Foreskin keratinocyte (primary cell): ENCODE measurements at places on chromosomes 5 and 9.

GRCh38 chr5:112604732-112605630 is 132.7 kb upstream of the APC start:
- DNase-seq, result no peak

- DNase-seq, result peak; percentile 9
Observed at GRCh38 chr5:133050521-133050920, 1.3 kb upstream of the HSPA4 start.

DNA sequence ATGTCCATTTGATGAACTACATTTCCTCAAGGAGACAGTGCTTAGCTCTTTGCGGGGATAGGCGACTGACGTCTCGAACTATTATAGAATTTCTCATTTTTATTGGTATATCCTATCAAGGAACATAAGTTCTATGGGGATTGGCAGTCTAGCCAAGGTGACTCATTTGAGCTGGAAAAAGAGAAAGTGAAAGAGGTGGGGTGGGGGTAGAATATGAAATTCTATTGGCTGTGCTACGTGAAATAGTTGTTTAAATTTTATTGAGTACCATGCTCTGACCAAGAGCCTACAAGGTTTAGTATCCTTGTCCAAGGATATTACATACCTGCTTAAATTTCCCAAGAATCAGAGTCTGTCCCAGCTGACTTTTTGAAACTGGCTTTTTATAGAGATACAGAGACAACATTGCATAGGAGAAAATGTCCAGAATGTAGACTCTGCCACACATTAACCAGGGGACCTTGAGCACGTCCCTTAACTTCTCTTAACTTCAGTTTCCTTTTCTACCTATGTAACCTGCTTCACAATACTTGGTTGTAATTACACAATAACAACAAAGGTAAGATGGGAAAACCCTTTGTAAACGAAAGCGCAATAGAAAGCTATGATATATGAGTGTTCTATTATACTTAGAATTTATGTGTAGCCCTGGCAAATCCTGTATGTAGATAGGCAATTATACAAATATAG is 226.4 kb upstream of the WWC1 start:
- DNase-seq, result no peak

DNA sequence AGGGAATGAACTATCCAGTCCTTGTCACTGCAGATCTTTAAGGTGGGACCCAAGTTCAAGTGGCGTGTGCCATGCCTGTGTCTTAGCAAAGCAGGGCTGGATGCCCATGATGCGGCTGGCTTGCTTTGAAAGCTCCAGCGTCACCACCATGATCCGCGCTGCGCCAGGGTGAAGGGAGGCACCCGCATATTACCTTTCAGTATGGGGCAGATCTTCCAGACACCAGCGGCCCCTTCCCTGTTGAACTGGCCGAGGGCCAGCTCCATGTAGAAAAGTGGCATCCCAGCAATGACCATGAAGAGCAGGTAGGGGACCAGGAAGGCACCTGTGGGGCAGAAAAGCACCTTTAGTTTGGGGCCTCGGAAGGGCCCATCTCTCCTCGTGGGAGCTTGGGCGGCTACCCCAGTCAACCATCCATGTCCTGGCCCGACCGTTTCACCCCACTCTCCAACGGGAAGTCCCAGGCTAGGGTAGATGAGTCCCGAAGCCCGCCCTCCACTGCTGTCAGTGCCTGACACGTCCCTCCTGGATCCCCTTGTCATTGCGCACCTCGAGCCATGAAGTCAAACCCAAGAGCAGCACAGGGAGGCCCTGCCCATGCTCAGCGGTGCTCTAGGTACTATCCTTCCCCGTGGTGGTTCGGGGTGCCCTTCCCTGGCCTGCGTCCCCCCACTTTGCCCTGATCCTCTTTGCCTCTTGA is 3.9 kb downstream of the SLC6A3 start:
- DNase-seq, result no peak

DNA sequence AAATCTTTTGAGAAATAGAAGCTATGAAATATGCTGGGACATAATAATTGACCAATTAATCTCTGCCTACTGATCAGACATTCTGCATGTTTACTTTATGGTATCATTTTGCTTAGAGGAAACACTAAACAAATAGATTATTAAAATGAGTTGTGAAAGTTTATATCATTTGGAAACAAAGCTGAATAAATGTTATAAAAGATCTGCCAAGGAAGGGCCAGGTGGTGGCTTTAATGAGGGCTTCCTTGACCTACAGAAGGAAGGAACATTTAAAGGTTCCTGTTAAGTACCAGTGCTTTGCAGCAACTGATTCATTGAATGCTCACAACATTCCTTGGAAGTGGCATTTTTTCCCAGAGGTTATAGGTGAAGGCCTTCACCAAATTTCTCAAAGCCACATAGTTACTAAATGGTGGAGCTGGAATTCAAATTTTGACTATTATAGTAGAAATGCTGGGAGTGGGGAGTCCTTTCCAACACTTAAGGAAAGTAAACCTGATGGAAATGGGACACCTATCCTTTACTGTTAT is 250.7 kb downstream of the GABRB2 start:
- no peak for DNase-seq

DNA sequence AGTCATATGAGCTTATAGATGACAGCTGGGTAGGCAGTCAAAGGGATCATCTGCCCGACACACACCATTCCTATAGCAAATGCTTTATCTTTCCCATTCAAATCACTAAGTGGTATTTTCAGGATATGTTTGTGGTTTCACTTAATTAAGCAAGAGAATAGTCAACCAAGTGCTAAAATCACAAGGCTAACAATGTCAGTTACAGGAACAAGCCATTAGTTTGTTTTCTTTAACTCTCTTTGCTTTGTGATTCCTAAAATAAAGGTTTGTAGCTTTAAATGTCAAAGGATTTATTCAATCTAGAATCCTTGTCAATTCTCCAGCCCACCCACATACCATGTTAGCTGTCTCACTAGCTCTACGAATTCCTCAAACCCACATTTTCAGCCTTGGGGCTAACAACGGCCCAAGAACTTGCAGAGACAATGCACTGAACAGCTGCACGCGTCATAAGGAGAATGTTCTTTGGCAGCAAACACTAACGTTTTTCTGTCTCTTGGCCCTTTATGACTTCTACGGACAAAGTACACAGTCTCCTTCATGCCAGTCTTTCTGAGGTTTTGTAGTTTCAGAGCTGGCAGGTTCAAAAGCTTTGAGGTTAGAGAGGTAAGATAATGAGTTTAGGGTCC is 56.6 kb downstream of the ELAVL2 start:
- DNase-seq, result peak; percentile 99

GRCh38 chr5:82331557-82331956 is 53.4 kb upstream of the RPS23 start:
- DNase-seq, result no peak

- no peak for DNase-seq
Observed at GRCh38 chr5:14217587-14217986, 74.4 kb downstream of the TRIO start.

- peak; percentile 41 for DNase-seq
Observed at GRCh38 chr9:73719660-73720059, 568.0 kb downstream of the ANXA1 start.

DNA sequence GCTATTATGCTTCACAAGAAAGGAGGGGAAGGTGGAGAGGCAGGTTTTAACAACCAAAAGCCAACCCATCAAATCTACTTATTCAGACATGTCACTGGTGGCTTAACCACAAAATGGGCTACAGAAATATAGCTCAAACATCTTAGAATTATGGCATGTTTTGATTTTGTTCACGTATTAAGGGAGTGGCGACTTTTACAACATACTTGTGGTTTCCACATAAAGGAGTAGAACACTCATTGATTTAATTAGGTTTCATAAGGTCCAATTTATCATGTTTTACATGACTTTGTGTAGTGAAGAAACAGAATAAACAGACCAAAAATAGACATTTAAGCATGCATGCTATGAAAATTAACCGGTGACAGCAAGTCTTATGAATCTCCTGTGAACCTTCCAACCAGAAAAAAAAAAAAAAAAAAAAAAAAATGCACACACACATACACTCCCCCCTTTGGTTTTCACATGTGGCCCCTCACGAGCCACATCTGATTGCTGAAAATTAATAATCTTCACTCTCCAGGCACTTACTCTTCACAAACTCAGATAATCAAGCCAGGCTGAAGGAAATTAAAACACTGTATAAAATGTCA is 5.4 kb downstream of the ZNF608 start:
- DNase-seq, result peak; percentile 96

DNA sequence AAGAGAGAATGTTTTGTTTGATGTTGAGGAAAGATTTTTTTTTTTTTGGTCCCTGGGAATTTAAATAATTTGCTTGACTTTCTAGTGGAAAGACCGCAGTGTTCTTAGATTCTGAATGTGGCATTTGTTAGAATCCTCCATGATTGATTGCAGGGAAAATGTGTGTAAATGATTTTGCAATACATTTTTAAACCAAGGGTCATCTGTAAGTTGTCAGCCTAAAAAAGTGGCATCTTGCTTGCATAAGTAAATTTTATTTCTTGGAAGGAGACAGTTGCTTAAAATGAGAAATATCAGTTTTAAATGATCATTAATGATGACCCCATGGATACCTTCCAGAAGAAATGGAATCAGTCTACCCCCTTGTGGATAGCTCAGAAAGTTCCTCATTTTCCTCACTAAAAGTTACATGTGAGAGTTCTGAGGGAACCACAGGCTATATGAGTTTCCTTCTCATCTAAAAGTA is 105.1 kb upstream of the SLC25A48 start:
- DNase-seq, result peak; percentile 43

- no peak for DNase-seq
Observed at GRCh38 chr5:16773991-16774390, 157.2 kb upstream of the RETREG1 start.

DNA sequence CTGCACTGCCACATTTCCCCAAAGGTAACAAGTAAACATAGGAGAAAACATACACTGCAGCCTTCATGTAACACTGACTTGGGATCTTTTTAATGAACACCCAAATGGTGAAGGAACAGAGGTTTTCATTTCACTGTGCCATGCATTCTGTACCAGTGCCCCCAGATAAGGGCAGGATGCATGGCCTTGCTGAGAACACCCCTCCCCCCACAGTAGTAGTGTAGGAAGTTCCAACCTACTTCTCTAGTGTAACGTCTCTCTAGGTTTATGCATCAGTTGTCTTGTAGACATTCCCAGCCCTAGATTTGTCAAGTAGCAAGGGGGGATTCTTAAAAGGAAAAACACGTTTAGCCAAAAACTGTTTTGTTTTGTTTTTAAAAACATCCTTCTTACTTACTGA is 29.9 kb downstream of the MAP3K1 start:
- no peak for DNase-seq

GRCh38 chr5:157558041-157558595 is 17.5 kb downstream of the ADAM19 start:
- peak; percentile 79 for DNase-seq

GRCh38 chr9:16213781-16214515 is 656.5 kb downstream of the BNC2 start:
- no peak for DNase-seq

GRCh38 chr5:77972469-77973252 is 196.5 kb upstream of the TBCA start:
- no peak for DNase-seq

DNA sequence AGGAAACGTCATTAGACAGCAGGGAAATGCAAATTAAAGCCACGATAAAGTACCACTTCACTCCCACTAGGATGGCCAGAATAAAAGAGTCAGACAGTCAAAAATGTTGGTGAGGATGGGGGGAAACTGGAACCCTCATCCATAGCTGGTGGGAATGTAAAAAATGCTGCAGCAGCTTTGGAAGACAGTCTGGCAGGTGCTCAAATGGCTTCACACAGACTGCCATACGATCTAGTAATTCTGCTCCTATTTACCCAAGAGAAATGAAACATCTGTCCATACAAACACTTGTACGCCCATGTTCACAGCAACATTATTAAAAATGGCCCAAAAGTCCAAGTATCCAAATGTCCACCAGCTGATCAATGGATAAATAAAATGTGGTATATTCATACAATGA is 158.9 kb upstream of the PHYKPL start:
- DNase-seq, result no peak

- no peak for DNase-seq
Observed at GRCh38 chr9:107323836-107324585, 40.9 kb downstream of the RAD23B start.

DNA sequence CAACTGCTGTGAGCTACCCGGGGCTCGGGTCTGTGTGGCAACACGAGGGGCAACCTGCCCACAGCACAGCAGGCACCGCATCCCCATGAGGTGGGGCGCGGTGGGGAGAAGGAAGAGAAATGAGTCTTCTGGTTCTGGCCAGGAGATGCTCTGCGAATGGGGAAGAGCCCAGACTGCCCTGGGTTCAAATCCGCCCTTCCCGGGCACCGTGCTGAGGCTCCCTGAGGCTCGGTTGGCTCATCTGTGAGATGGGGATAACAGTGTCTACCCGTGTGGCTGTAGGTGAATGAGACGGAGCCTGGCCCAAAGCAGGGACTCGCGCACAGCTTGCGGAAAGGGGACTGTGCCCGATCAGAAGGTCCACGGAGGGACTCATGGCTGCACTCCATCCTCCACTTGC is 123.9 kb downstream of the VAV2 start:
- no peak for DNase-seq

DNA sequence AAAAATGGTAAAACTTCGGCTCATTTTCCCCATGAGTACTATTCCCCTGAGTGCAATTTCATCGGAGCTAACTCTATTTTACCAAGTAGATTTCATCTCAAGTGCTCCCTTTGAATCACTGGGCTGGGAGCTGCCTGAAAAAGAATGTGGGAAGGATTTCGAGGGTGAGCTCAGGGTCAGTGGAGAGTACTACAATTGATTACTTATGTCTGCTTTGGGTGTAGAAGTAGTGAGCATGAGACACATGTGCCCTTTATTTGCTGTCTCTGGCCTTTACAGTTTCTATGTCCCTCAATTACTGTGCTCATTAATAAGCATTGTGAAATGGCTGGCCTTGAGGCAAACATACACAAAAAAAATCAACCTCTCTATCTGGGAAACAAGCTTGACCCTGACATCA is 172.7 kb upstream of the RFX3 start:
- no peak for DNase-seq

DNA sequence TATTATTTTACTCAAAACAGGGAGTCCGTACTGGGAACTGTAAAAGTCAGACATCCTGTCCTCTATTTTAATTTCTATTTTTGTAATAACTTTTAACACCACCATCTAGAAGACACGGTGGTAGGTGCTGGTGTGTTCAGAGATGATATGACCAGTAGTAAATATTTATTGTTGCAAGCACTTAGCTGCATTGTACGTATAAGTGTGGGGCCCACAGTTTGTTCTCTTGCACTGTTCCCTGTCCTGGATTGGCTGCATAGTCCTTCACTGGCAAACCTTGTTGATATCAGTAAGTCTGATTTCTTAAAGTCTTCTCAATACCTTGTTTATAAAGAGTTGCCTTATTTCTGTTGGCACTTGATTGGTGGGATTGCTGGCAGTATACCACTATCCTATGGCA is 24.6 kb upstream of the IL9 start:
- DNase-seq, result no peak

DNA sequence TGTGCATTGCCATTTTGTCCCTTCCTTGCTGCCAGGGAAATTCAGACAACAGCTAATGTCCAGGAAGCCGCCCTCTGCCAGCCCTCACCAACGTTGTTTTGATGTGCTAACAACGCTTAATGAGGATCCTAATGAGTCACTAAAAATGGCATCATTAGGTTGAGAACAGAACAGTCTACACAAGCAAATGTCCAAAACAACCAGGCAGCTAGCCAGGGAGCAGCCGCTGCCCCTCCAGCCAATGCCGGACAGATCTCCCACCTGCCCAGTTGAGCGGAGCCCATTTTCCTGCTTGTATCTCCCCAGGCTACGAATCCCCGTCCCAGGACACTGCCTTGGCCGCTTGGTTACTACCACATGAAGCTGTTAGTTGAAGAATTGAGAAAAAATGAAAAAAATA is 40.4 kb upstream of the UNC5A start:
- no peak for DNase-seq
